CD14-positive monocyte (primary cell): ENCODE measurements at places on chromosomes 1 and 21.

- DNase-seq, result peak; percentile 66
These were observed 161.8 kb upstream of the IRF2BP2 start for GRCh38 chr1:234771642-234772344.

- no peak for DNase-seq
These were observed 87.0 kb downstream of the TNR start for GRCh38 chr1:175656416-175656815.

DNA sequence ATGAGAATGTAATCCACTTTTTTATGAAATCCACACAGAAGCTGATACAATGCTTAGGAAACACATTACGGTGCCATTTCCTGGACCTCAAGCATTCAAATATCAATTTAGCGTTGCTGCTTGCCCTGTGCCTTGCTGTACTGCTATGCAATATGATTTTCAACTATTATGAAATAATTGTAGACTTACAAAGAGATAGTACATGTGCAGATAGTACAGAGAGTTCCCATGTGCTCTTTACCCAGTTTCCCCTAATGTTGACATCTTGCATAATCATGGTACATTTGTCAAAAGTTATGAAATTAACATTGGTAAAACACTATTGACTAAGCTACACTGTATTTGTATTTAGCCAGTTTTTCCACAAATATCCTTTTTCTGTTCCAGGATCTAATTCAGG, 37.7 kb upstream of the PTBP2 start:
- DNase-seq, result peak; percentile 10

DNA sequence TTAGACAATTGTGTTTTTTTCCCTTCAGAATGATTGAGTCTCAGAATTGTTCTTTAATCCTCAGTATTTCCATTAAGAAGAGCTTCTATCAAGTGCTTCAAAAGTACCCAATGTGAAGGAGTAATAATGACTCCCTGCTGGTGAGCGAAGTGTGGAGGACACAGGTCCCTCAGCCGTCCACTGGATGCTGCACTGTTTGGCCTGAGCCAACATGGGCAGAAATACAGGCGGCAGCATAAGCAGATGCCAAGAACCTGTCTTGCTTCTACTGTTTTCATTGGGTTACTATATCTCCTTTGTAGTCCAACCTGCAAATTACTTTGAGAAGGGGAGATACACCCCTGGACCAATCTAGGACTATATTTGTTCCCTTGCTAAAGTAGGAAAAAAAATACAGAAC, 55.3 kb upstream of the DPH5 start:
- DNase-seq, result no peak

- DNase-seq, result no peak
These were observed 90.2 kb upstream of the TSPAN2 start for GRCh38 chr1:115179397-115180079.

DNA sequence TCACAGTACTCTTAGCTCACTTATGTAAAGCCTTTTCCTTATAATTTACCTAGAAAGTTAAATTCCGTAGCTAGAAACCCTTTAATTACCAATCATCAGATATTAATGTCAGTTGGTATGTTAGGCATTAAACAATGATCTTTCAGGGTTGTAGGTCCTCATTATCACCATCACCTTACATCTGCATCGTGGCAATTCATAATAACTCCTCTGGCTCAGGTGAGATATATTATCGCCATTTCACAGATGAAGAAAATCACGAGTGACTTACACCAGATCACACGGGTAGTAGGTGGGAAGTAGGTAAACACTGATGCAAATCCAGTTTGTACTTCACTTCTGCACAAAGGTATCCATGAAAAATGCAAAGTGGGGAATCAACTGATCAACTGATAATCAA, 639 bp downstream of the NUP133 start:
- no peak for DNase-seq

GRCh38 chr1:165960881-165961280, 133.5 kb downstream of the UCK2 start:
- no peak for DNase-seq

GRCh38 chr1:29876902-29877301, 640.6 kb downstream of the PTPRU start:
- DNase-seq, result no peak
